ENCODE measurements at places on chromosomes 5 and 9.

DNA sequence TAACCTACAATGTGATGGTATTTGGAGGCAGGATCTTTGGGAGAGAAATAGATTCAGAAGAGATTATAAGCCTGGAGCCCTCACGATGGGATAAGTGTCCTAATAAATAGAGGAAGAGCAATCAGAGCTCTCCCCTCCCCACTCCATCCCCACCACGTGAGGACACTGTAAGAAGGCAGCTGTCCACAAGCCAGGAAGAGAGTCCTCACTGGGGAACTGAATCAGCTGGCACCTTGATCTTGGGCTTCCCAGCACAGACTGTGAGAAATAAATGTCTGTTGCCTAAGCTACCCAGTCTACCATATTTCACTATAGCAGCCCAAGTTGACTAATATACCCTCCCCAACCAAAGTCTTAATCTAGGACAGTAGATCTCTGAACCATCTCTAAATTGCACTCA lies 118.1 kb downstream of the SUSD1 start:
- no peak for DNase-seq

GRCh38 chr5:116035123-116035522 lies 2.9 kb downstream of the ARL14EPL start:
- no peak for DNase-seq

DNA sequence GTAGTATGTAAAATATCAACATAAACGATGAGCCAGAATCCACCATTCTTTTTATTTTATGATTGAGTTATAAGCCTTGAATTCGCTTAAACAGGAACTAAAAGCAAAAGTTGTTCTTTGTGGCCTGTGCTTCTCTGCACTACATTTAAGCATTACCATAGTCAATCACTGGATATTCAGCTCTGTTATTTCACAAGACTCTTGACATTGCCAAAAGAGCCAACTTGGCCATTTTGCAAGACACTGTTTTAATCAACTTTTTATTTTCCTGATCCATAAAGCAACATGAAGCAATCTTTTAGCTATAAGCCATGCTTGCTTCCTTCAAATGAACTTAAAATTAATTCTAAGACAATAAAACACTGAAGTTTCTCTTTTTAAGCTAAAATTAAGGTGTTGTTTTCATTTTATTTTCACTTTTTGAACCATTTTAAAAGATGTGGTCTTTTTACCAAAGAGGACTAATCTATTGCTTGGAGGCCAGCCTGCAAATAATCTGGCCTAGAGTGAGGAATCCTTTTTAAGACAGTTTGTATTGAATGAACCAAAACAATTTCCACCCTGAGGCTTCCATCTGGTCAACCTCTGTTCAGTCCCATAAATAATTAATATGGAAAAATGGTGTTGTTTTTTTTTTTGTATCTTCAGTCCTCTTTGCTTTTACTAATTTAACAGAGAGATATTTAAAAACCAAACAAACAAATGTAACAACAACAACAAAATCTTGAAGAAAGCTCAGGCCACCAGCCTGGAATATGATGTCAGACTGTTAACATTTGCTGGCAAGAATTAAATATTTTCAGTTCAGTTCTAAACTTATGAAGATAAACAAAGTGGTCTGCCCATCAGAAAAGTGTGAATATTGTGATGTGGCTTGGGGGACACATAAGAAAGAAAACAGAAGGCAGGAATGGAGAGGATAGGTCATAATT lies 274.4 kb downstream of the MARCHF11 start:
- no peak for DNase-seq

DNA sequence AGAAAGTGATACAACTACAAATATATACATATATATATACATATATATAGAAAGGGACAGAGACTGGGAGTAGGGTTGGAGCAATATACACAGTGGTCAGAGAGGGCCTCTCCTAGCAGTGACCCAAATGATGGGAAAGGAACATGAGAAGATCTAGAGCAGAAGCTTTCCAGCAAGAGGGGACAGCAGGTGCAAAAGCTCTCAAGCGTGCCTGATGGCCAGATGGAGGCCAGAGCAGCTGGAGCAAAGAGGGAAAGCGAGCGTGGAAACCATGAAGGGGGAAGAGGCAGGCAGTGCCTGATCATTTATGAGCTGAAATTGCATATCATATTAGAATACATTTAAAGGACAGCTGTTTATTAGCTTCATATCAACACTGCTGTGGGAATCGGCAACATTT lies 7.6 kb upstream of the GRPEL2 start:
- DNase-seq = no peak

GRCh38 chr9:34957492-34958410 lies at the start of gene PHF24:
TSS of gene PHF24 (plus strand) at chr9:34958285. CDS start at chr9:34971299, 13,014 bp downstream.
- DNase-seq = peak; percentile 36

GRCh38 chr9:123426406-123426805 lies 70.4 kb downstream of the CRB2 start:
- no peak for DNase-seq

DNA sequence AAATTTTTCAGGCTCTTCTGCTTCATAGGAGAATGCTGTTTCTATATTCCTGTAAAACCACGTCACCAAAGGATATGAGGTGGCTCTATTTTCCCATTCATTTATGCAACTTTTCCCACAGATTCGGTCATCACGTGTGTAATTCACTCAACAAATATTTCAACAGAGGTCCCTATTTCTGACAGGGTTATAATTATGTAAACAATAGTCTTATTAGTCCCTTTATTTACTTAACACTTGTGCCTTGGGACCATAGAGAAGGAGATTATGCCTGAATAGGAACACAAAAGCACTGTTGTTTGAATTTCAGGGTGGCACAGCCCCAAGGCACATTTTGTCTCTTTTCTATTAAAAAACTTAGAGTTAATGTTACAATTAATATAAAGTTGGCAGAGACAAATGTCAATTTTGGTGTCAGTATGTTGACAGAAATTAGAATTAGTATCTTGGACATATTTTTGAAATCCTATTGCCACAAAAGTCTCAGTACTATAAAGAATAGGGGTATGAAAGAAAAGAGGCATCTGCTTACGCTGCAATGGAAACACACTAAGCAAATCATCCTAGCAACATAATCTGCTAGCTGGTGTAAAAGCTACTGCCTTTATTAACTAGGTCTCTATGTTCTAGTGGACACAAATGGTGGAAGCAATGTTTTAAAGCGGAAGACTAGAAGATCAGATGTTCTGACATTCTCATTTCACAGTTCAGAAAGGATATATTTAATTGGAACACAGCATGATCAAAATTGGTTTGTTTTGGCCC lies 229.1 kb upstream of the TBCA start:
- no peak for DNase-seq

DNA sequence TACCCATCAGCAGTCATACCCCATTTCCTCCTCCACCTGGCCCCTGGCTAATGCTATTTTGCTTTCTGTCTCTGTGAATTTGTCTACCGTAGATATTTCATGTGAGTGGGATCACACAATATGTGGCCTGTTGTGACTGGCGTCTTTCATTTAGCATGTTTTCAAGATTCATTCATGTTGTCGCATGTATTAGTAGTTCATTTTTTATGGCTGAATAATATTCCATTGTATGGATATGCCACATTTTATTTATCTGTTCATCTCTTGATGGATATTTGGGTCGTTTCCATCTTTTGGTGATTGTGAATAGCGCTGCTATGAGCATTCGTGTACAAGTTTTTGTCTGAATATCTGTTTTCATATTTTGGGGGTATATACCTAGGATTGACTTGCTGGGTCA lies 33.9 kb downstream of the PSD2 start:
- DNase-seq = no peak

- no peak for DNase-seq
Observed at GRCh38 chr5:103902893-103903292, 340.3 kb upstream of the NUDT12 start.

GRCh38 chr5:170523142-170523551 lies 19.3 kb downstream of the KCNIP1 start:
- DNase-seq = no peak

DNA sequence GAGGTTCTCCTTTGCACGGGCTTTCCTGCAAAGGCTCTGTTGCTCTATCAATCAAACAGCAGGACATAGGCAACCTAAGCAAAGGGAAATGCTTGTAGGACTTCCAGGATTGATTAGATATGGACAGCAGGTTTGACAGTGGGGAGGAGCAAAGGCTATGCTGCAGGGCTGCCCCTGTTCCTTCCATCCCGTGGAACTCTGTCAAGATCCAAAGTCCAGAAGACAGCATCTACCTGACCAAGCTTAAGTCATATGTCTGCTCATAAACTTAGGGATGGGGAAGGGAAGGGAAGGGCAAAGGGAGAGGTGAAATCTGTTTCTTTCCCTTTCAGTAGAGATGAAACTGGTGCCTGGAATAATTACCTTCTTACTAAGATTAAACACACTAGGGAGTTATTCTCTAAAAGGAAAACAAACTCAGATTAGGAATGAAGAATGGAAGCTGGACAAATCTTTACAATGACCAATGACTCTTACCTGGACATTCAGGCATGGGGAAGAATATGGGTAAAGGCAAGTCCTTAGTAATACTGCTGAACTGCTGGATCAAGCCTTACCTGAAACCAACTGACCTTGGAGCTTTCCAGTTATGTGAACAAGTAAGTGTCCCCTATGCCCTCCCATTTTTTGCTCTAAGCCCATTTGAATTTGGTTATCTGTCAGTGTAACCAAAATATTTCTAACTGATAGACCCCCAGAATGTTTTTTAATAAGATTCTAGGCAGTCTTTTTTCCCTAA lies 8.4 kb upstream of the ACOT12 start:
- no peak for DNase-seq

- DNase-seq = no peak
Observed at GRCh38 chr5:158531860-158532259, 567.9 kb downstream of the EBF1 start.

DNA sequence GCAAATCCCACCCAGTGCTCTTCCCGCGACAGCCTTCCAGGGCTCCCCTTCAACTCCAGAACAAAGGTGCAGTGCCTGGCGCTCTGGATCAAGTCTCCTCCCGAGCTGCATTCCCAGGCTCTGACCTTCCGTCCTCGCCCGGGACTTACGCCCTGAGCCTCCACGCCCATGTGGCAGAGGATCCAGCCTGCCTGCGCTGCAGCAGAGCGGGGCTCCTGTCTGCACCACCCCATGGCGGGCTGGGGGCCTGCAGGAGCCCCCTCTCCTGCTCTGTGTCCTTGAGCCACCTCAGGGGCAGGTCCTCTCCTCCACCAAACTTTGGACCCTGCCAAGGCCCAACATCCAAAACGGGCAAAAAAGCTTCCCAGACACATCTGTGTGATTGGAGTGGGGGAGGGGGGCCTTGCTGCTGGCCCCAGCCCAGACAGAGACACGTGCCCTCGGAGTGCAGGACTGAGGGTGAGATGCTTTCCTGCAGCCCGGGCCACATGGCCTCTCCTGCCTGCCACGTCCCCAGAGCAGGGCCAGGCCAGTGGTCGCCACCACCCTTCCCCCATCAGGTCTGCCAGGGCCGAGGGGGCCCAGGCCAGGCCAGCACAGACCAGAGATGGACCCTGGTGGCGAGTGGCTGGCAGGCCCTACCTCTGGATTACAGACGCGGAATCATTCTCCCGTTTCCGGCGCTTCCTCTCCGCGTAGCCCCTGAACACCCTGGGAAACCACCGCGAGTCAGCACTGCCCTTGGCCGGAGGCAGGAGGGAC lies 4.4 kb downstream of the NSMF start:
- DNase-seq = no peak

DNA sequence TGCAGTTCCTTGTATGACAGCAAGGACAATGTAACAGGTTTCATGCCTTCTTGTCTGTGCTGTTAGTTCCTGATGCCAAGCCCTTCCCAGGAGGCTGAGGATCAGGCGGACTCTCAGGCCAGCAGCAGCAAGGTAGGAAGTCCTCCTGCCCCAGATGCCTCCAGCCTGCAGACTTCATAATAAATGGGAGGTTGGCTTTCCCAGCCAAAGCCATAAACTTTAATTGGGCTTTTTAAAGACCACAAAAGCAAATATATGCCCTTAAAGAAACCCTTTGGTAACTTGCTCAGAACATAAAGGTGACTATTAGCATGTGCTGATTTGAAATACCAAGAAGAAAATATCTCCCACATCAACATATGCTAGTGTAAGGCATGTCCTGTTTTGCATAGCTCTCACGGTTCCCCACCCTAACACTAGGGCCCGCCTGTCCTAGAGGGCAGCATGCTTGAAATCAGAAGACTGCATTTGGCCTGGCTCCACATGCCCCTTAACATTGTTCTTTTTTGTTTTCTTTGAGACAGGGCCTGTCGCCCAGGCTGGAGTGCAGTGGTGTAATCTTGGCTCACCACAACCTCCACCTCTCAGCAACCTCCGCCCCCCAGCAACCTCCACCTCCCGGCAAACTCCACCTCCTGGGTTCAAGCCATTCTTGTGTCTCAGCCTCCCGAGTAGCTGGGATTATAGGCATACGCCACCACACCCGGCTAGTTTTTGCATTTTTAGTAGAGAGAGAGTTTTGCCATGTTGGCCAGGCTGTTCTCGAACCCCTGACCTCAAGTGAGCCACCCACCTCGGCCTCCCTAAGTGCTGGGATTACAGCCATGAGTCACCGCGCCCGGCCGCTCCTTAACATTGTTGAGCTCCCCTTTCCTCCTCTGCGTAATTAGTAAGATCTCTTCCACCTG lies 44.6 kb upstream of the FCN1 start:
- no peak for DNase-seq

- no peak for DNase-seq
Observed at GRCh38 chr5:34534523-34535103, 121.5 kb upstream of the RAI14 start.

GRCh38 chr9:129596541-129597331 lies 24.2 kb downstream of the C9orf50 start:
- DNase-seq = no peak

- DNase-seq = peak; percentile 41
Observed at GRCh38 chr9:126317513-126317912, 9.1 kb upstream of the MVB12B start.

- DNase-seq = no peak
Observed at GRCh38 chr5:34721327-34721726, 65.2 kb downstream of the RAI14 start.

DNA sequence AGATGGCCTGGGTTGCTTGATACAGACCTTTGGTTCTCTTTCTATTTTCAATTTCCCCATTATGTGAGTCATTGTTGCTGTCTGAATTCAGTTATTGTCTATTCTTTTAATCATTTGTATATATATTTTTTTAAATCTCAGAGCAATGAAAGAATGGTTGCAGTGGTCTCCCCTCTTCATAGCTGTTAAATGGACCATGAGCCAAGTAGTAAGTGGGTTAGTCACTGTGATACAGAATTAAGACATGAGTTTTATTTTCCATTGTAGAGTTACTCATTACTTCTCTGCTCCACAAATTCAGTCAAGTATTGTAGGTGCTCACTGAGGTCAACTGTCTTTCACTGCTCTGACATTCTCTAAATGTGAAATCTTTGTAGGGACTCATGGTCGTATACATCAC lies 174.6 kb upstream of the GRAMD2B start:
- DNase-seq = no peak

GRCh38 chr5:66587771-66588170 lies 8.4 kb upstream of the MAST4 start:
- DNase-seq = no peak

Measured in activated CD4-positive, alpha-beta T cell treated with anti-CD3 and anti-CD28 coated beads for 4 hours (primary cell).